ENCODE measurements at places on chromosomes 7 and 10. TPM values are rescaled to one million over a fixed set of nuclear protein-coding genes. Genes with fewer than 3 reads are reported as not detected.

The PTF1A gene
- total RNA-seq, result not detected

The IRF5 gene
- 0.20 TPM for total RNA-seq

The CHAT gene
- total RNA-seq, result not detected

The LIPF gene
- total RNA-seq, result not detected

The CCDC136 gene
- total RNA-seq, result 26.5 TPM

The ATG9B gene
- 2.2 TPM for total RNA-seq

The RSPH10B gene
- total RNA-seq, result not detected

The STEAP1B gene
- total RNA-seq, result 22.0 TPM

The PTPN20 gene
- not detected for total RNA-seq

Measured in K562 (cell line).